ENCODE measurements at places on chromosomes 7 and 10. TPM values are rescaled to one million over a fixed set of nuclear protein-coding genes. Genes with fewer than 3 reads are reported as not detected.

DNA sequence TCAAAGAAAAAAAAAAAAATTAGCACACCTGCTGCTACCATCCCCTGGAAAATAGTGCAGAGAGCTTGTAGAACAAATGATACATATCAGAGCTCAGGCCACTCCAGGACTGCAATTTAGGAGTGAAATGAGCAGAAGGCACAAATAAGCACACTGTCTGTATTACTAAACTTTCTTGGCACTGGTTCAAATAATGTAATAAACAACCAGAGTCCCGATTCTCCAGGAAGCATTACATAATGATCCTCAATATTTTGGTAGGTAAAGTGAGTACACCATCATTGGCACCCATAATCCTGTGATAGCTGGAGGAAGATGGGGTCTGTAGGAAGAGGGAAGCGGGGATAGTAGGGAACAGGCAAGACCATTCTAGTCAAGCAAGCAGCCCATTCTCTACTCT, 74.3 kb downstream of the SVOPL start:
- H3K4me3 ChIP-seq = no peak overlapping the region
- no peak overlapping the region for H3K27ac ChIP-seq
- H3K27me3 ChIP-seq = no peaks in the 10 kb centered on the region

- no peak overlapping the region for H3K4me3 ChIP-seq
- no peaks in the 10 kb centered on the region for H3K36me3 ChIP-seq
- H3K4me1 ChIP-seq = no peaks in the 10 kb centered on the region
- DNase-seq = no peak
- H3K27ac ChIP-seq = no peak overlapping the region
These were observed 135.7 kb downstream of the AHR start for GRCh38 chr7:17434191-17434590.

The NEUROD6 gene
- total RNA-seq = not detected

- no peaks in the 10 kb centered on the region for H3K27me3 ChIP-seq
- no peak overlapping the region for H3K4me3 ChIP-seq
- no peaks in the 10 kb centered on the region for H3K4me1 ChIP-seq
- peak; percentile 34 for DNase-seq
- no peak overlapping the region for H3K27ac ChIP-seq
These were observed 59.0 kb upstream of the AGR3 start for GRCh38 chr7:16940776-16941175.

DNA sequence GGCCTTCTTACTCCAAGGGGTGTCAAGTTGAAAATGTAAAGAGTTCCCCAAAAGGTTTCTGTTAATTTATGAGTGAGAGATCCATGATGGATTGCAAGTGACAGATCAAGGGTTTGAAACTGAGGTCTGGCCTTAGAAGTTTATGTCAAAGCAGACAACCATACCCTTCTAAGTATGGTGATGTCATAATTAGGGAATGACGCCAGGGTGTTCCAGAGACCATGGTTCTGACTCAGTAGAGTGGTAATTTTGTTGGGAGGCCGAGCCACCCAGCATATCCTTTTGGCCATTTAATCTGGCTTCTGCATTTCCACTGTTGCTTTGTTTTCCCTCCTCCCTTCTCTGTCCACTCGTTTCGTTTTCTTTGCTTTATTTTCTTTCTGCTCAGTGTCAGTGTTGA, 2.7 kb downstream of the TRUB1 start:
- no peaks in the 10 kb centered on the region for H3K27me3 ChIP-seq
- peak; percentile 45 for DNase-seq
- no peaks in the 10 kb centered on the region for H3K36me3 ChIP-seq
- no peak overlapping the region for H3K4me3 ChIP-seq
- H3K27ac ChIP-seq = no peak overlapping the region

DNA sequence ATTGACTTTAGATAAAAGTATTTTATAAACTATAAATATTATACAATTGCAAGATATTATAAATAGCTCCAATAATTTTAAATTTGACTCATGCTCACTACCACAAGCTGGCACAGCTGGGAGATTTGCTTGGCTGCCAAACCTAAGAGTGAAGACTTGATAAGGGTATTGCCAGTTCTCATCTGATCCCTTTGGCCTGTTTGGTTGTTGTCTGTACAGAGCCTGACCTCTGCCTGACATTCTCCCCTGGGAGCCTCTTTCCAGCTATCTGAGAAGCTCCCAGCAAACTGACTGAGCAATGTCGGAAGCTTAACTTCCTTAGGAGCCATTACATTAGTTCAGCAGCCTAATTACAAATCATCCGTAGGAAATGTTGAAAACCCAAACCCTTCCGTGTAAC, 10.2 kb upstream of the LMOD2 start:
- H3K27me3 ChIP-seq = no peaks in the 10 kb centered on the region
- no peak for DNase-seq
- peaks cover 2% of the 10 kb centered on the region for H3K4me1 ChIP-seq
- H3K27ac ChIP-seq = no peak overlapping the region
- no peak overlapping the region for H3K4me3 ChIP-seq

DNA sequence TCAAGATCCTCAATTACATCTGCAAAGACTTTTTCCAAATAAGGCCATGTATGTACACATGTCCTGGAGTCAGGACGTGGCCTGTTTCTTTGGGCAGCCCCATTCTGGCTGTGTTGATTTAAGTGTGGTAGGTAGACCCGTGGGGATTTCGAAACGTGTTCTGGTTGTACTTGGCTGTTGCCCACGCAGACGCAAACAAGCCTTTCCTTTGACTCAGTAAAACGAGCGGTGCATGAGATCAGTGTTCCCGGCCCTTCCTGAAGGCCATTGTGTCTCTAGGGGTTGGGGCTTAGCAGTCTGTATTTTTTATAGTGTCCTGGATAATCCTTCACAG, 64.8 kb upstream of the DNAJB6 start:
- no peak overlapping the region for H3K4me3 ChIP-seq
- DNase-seq = peak; percentile 99
- peaks cover 9% of the 10 kb centered on the region for H3K4me1 ChIP-seq
- no peaks in the 10 kb centered on the region for H3K27me3 ChIP-seq

DNA sequence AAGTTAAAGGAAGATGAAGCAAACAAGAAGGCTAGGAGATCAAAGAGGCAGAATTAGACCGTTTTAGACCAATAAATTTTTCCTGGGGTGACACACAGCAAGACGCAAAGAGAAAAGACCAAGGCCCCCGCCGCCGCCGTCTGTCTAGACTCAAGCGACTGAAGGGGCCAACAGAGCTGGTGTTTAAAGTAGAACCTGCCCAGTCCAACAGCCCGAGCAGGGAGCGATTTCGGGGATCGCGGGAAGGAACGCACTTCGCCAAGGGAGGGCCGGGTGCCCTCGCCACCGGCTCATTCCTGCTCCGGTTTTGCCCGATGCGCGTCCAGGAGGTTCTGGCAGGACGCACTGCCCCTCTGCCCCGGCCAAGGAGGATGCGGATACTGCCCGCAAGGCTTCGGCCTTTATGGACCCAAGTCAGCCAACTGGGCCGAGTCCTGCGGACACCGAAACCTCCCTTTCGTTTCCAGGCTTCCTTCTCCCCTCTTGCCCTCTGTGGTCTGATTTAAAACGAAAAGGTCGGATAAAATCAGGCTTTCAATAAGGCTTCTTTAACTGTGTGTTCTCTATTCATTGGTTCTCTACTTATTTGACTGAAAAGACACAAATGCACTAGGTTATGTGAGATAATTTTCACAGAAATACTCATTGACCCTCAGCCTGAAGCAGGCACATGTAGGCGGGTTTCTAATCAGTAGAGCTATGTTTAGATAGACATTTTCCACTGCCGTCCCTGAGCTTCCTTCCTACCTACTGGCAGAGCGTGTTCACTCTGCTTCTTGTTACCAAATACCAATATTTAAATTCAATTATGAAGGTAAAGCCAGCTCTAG, 2.2 kb upstream of the HOXA7 start:
- no peak overlapping the region for H3K27ac ChIP-seq
- no peaks in the 10 kb centered on the region for H3K36me3 ChIP-seq
- DNase-seq = no peak
- peaks cover 4% of the 10 kb centered on the region for H3K4me1 ChIP-seq

The CROT gene
- 23.0 TPM for total RNA-seq

The STX1A gene
- total RNA-seq = 4.6 TPM

DNA sequence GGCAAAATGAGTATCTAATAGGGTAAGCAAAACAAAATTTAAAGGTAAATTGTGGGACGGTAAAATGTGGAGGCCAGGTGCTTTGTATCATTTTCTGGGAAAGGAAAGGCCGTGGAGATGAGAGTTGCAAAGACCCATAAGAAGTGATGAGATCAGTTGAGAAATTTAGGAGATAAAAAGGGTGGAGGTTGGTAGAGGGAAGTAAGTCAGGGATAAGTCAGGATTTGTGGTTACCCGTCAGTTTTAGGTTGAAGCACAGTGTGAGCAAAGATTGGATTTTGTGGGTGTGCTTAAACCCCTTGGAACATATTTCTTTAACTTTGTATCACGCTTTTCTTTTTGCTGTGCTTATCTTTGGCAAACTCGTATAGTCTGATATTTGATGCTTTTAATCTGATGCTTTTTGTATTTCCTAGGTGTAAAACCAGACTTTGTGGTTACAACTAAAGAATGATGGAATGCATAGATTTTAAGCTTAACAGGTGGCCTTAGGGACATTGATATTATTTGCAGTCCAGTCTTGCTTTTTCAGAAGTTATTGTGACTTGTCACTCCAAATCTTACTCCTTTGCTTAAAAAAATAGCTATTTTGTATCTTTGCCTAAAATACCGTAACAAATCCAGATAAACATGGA, 1.2 kb downstream of the BTRC start:
- no peaks in the 10 kb centered on the region for H3K27me3 ChIP-seq
- H3K4me1 ChIP-seq = peaks cover 3% of the 10 kb centered on the region
- no peak for DNase-seq
- peak overlapping the region; percentile 65 for H3K27ac ChIP-seq

DNA sequence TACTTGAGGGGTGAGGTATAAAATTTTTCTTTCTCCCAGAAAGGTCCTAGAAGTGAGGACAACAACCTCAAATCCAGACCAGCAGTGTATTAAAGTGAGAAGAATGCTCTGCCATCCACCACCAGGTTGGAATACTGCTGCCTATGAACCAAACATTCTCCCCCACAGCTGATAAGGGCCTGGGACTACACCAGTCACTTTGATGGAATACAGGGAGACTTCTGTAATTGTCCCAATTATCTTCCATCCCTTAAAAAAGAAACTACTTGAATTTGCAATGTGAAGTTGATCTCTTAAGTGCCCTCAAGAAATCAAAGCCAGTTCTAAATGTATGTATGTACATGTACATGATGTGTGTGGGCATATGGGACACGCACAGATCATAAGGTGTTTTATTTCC, 3.0 kb downstream of the TBX20 start:
- H3K4me3 ChIP-seq = no peak overlapping the region
- H3K27ac ChIP-seq = no peak overlapping the region
- H3K27me3 ChIP-seq = peaks cover 37% of the 10 kb centered on the region

The GLCCI1 gene
- 6.7 TPM for total RNA-seq

The UCMA gene
- not detected for total RNA-seq

The FAM241B gene
- total RNA-seq = 0.26 TPM

DNA sequence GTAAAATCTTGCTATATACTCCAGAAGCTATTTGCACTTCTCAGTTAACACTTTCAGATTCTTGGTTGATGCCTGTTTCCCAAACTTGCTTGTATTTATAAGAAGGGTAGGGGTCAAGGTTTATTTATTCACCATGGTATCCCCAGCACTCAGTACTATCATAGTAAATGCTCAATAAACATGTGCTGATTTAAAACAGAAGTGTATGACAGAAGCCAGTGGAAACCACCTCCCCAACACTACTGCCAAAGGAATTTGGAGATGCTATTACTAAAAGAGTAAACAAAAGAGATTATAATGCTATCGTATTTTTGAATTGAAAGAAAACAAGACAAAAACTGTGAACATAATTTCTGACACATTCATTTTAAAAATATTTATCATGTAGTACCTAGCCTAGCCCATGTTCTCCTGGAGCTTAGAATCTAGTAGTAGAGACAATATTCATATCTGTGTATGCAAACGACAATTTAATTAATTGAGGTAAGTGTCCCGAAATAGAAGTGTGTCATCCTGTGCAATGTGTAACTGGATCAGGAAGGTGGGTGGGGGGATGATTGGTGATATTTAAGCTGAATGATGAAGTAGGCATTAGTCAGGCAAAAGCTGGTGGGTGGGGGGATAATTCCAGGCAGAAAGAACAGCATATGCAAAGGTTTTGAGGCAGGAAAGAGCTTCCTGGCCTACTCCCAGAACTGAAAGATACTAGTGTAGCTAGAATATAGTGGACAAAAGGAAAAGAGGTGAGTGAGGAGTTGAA, 77.5 kb downstream of the HGF start:
- no peak for DNase-seq
- H3K27ac ChIP-seq = peak overlapping the region; percentile 48
- no peak overlapping the region for H3K4me3 ChIP-seq
- peaks cover 5% of the 10 kb centered on the region for H3K4me1 ChIP-seq
- no peaks in the 10 kb centered on the region for H3K36me3 ChIP-seq

The IL2RA gene
- total RNA-seq = not detected

The LEP gene
- 2.8 TPM for total RNA-seq

DNA sequence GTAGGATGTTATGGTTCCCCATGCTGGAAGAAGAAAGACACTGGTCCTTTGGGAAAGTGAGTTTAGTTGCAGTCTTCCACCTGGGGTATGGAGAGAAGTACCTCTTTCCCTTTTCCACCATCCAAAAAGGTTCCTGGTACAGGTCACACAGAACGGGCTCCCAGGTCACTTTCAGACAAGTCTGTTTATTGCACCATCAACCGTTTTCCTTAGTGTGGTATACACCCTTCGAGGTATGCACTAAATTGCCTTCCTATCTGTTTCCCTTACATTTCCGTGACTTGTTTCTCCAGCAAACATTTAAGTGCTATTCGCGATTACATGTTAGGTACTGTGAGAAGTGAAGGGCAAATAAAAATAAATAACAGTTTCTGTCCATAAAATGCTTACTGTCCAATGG, 185.1 kb downstream of the ARL4A start:
- no peaks in the 10 kb centered on the region for H3K27me3 ChIP-seq
- H3K27ac ChIP-seq = no peak overlapping the region
- no peak overlapping the region for H3K4me3 ChIP-seq
- no peak for DNase-seq

The OGDHL gene
- under 0.01 TPM for total RNA-seq

GRCh38 chr10:77648472-77648871, 10.9 kb upstream of the KCNMA1 start:
- H3K4me3 ChIP-seq = no peak overlapping the region
- DNase-seq = no peak
- H3K27me3 ChIP-seq = peaks cover 13% of the 10 kb centered on the region
- H3K27ac ChIP-seq = no peak overlapping the region
- no peaks in the 10 kb centered on the region for H3K4me1 ChIP-seq
- no peaks in the 10 kb centered on the region for H3K36me3 ChIP-seq

DNA sequence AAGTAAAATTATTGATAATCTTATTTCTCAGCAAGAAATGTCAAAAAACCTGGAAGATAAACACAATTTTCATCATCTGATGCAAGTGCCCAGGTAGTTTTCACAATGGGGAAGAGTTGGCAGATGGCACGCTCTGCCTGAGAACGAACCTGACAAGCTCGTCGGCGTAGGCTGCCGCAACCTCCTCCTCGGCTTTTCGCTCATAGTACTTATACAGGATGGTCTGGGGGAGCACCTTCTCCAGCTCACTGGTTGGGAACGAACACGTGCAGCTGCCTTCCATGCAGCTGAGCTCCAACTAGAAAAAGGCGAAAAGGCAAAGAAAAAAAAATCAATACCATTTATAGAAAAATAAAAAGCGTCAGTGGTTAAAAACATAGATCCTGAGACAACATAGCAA, 68.9 kb downstream of the RNF216 start:
- peaks cover 9% of the 10 kb centered on the region for H3K36me3 ChIP-seq
- no peaks in the 10 kb centered on the region for H3K27me3 ChIP-seq
- DNase-seq = no peak
